Hematopoietic multipotent progenitor cell (in vitro differentiated cells): ENCODE measurements at places on chromosomes 5 and 9. TPM values are rescaled to one million over a fixed set of nuclear protein-coding genes. Genes with fewer than 3 reads are reported as not detected.

DMRT3 gene
- total RNA-seq, result under 0.01 TPM

CDC25C gene
- 0.81 TPM for total RNA-seq

GRK6 gene
- total RNA-seq, result 98.0 TPM

MYMK gene
- total RNA-seq, result not detected

FGFR4 gene
- 0.54 TPM for total RNA-seq

ANKRD34B gene
- under 0.01 TPM for total RNA-seq

CANX gene
- total RNA-seq, result 149 TPM

IFNA21 gene
- total RNA-seq, result not detected

EPB41L4B gene
- total RNA-seq, result not detected

GPX8 gene
- under 0.01 TPM for total RNA-seq

PRXL2C gene
- total RNA-seq, result 17.8 TPM

LRRC14B gene
- total RNA-seq, result 0.54 TPM

OR1Q1 gene
- total RNA-seq, result under 0.01 TPM

NOXA1 gene
- total RNA-seq, result 4.6 TPM

ARHGAP26 gene
- 14.5 TPM for total RNA-seq

TTC39B gene
- total RNA-seq, result 6.2 TPM

GAPT gene
- total RNA-seq, result 24.5 TPM

ANKRD20A1 gene
- 0.54 TPM for total RNA-seq

NCS1 gene
- total RNA-seq, result 0.27 TPM

CCDC192 gene
- not detected for total RNA-seq

LCN1 gene
- not detected for total RNA-seq

ASTN2 gene
- 1.3 TPM for total RNA-seq

OLFML2A gene
- 1.9 TPM for total RNA-seq

GABRA1 gene
- total RNA-seq, result not detected

PTAR1 gene
- 54.4 TPM for total RNA-seq

FOXD4L6 gene
- total RNA-seq, result under 0.01 TPM

CD14 gene
- total RNA-seq, result 5.4 TPM

SLC4A9 gene
- total RNA-seq, result not detected

UNC13B gene
- total RNA-seq, result 6.2 TPM

PLPPR1 gene
- not detected for total RNA-seq

ABCA1 gene
- 21.0 TPM for total RNA-seq

FREM1 gene
- total RNA-seq, result 26.4 TPM

EQTN gene
- not detected for total RNA-seq

HRCT1 gene
- not detected for total RNA-seq

SERF1A gene
- total RNA-seq, result 6.7 TPM

BTF3 gene
- total RNA-seq, result 141 TPM

IFNA13 gene
- total RNA-seq, result not detected

PRDM9 gene
- under 0.01 TPM for total RNA-seq

NADK2 gene
- 13.2 TPM for total RNA-seq

ZNF366 gene
- under 0.01 TPM for total RNA-seq

SEMA5A gene
- under 0.01 TPM for total RNA-seq

SLCO6A1 gene
- total RNA-seq, result not detected

CCDC171 gene
- total RNA-seq, result 12.4 TPM
